ENCODE measurements at places on chromosomes 12 and 14.
A peak's percentile ranks its signal among the peaks of the same experiment; 100 is the strongest.

- no peak for DNase-seq
Measured at GRCh38 chr12:100017056-100017455, 32.3 kb upstream of the ANKS1B start.

DNA sequence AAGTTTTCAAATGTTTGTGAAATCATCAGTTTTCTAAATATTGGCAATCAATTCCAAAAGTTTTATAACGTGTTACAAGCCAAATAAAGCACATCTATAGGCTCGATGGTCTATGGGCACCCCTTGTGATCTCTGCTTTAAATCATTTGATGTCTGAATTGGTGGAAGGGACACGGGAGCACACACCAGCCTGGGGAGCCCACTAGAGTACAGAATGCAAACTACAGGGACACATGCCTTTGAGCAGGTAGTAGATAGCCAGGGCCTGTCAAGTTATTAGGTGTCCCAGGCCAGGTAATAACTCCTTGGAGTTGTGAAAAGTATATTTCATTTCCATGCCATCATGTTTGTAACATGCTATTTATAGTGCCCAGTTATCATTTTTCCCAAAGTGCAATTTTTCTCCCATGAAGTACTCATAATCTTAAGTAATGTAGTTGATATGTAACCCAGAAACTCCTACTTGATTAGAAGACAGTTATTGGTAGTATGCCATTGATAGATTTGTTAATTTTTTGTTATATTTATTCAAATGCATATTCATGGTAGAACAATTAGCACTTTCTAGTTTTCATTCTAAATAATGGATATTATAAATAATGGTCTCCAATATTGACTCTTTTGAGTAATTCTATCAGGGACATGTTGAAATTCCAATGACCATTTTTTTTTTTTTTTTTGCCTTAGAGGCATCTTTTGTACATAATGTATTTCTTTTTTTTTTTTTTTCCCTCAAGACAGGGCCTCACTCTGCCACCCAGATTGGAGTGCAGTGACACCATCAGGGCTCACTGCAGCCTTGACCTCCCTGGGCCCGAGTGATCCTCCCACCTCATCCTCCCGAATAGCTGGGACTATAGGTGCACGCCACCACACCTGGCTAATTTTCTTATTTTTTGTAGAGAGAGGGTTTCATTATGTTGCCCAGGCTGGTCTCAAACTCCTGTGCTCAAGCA is 96.9 kb upstream of the FGD4 start:
- peak; percentile 21 for DNase-seq

GRCh38 chr12:1560704-1561103 is 33.7 kb downstream of the FBXL14 start:
- no peak for DNase-seq

GRCh38 chr12:104834607-104835006 is 123.5 kb downstream of the SLC41A2 start:
- DNase-seq, result no peak

DNA sequence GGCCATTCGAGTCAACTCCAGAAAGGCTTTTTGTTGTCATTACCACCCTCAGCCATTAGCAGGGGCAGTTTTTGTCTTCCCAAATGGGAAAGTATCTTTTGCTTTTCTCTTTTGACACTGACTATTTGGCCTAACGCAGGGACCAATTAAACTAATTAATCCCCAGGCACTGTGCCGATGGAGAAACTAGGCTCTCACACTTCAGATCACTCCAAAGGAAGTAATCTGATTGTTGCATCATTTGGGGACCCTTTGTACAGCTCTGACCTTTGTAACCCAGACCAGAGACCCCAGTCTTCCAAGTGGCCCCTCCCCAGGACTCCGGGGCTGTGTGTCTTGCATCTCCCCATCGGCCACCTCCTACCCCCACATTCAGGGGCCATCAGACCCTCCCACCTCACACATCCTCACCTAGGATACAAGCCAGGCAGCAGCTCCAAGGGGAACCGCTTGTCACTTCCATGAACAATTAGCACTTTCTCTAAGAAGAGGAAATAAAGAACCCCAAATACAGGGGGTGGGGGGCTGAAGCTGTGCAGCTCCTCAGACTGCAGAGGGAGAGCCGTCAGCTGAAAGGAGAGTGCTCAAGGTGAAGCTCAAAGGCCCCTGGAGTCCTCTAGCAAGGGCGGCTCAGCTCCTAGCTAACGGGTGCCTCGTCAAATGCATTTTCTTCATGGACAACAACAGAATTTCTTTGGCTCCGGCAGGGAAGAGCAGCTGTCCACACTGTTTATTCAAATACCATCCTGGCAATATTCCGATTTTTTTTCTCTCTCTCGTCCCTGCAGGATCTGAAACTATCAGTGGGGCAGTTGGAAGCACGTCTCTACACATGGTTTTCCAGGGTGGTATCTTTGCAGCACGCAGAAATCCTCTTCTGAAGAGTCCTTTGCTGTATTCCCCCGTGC is 64.3 kb upstream of the DIO3 start:
- no peak for DNase-seq

- no peak for DNase-seq
Measured at GRCh38 chr12:26188127-26188526, 7.2 kb upstream of the SSPN start.

- no peak for DNase-seq
Measured at GRCh38 chr12:131364903-131365820, 345.7 kb upstream of the SFSWAP start.

DNA sequence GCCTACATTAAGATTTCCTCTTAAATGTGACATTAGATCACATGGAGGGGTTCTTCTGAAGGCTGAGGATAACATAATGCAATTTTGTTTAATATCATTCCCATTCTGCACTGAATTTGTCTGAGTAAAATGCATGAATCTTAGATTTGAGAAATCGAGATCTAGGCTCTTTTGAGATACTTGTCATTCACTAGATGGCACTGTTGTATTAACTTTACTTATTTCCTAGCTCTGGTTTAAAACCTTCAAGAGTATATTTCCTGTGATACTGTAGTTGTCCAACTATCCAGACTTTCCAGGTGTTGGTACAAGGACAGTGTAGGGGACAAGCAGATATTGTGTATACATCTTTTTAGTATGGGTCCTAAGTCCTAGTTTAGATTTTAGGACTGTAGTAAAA is 91.7 kb upstream of the SEL1L start:
- no peak for DNase-seq

DNA sequence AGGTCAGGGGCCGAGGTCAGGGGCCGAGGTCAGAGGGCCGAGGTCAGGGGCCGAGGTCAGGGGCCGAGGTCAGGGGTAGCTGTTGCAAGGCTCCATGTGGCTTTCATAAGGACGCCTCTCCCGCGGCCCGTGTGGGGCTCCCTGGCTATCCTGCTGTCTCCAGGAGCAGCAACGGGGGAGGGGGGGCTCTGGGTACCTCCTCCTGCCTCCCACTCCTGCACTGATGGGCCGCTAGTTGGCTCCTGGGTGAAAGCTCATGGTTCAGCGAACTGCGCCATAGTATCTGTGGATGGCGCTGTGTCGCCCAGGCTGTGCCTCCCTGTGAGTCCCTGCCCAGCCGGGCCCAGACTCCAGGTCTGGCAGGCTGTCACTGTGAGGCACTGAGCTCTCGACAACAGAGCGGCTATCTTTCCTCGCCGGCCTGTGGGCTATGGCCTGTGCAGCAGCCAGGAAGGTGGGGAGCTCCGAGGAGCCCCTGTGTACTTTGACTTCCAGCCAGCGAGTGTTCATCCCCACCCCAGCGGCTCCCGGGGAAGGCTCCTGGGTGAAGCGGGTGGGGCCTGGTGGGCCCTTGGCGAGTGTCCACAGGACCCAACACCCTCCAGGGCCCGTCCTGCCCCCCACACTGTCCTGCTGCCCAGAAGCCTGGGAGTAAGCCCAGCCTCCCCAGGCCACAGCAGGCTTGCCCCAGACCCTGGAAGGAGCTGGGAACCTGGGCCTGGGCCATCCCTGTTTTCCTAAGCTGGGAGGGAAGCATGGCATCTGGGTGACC is 8.1 kb downstream of the RFLNA start:
- DNase-seq, result no peak

DNA sequence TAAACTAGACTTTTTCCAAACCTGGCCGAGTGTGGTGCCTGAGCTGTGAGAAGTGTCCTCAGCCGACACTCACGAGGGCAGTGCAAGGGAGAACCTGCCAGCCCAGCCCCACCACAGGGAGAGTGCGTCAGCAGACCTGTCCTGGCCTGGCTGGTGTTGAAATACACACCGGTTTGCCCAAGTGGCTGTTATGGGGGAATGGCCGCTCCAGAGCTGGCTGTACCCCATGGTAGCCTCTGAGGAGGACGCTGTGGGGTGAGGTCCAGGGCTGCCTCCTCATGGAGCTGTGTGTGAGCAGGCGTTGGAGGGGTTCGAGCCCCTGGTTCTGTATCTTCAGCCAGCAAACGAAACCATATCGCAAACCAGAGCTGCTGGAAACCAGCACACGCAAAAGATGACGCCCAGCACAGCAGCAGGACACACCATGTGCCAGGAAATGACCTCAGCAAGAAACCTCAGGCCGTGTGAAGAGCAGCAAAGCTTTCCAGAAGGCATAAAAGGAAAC is 9.4 kb downstream of the ANKRD9 start:
- DNase-seq, result no peak

DNA sequence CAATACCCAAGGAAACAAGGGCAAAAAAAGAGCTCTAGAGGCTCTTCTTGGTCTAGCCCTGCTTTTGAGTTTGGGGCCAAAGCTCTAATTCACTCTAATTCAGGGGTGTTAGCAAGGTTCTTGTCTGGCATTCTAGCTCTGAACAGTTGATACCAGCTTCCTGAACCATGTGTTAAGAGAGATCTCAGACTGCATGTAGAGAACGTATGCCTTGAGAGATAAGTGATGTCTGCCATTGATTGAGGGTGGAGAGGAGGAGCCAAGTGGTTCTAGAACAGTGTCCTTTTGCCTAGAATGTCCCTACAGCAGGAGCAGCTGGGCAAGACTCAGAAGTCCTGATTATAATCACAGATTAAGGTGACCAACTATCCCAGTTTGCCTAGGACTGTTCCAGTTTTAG is 18.2 kb upstream of the POC1B start:
- DNase-seq, result no peak

GRCh38 chr14:68390741-68391140 is 402.1 kb downstream of the ZFP36L1 start:
- DNase-seq, result no peak

DNA sequence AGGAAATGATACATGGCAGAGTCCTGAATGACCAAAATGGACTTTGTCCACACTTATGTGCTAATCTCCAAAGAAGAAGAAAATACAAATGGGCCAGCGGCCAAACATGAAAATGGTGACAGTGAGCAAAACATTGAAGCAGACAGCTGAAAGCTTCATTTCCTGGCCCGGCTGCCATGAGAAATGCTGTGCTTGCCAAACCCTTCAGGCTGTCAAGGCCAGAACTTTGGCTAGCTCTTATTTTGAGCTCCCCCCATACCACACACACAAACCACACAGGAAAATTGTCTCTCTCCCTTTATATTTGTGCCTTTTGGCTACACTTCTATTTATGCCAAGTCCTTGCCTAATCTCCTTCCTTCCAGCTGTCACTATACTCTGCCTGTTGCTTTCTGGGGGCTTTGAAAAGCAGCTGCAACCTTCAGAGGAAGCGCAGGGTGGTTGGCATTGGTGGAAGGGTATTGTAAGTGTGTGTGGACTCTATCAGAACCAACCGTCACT is 323.8 kb downstream of the RAD51B start:
- DNase-seq, result no peak

- no peak for DNase-seq
Measured at GRCh38 chr14:23401291-23401690, 6.8 kb downstream of the MYH6 start.

- DNase-seq, result no peak
Measured at GRCh38 chr12:70962226-70962794, 41.8 kb upstream of the PTPRR start.

DNA sequence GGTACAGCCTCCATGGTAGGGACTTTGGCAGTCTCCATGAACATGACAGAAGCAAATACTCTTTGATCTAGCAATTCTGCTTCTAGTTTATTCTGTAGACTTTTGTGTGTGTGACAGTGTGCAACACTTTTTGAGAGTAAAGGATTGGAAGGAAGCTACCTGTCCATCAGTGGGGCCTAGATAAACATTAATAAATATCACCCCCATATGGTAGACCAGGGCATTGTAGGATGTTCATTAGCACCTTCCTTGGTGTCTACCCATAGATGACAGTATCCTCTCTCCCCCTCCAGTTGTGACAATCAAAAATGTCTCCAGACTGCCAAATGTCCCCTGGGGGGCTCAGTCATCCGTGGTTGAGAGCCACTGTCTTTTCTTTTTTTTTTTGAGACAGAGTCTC is 10.8 kb downstream of the SNRNP35 start:
- DNase-seq, result no peak

DNA sequence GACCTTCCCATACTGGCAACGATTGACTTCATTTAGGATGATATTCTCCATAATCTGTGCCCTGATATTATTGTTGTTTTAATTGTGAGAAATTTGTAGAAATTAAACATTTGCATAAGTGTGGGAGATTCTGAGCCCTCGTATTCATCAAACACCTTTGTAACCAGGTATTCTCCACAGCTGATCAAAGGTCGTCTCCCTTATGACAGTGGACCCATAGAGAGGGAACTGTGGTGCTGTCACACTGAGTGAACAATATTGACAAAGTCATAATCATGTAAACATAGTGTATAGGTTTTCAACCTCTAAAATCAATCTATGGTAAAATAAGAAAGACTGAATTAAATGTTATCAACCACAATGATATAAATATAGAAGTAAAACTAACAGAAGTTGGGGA is 14.9 kb upstream of the PLEKHG3 start:
- no peak for DNase-seq

DNA sequence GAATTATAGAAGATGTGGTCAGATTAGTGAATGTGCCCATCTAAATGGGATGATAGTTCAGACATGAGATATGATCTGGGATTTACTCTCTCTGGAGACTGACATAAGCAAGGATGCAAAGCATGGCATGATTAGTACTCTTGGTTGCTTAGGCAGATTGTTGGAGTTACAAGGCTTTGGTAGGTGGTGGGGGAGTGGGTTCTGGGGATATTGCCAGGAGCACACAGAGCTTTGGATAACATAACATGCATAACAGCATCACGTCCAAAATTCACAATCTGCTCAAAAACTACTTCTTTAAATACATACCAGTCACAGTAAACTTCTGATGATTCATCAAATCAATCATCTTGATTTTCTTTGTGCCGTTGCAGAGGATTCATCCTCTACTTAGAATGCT is 287.4 kb downstream of the ACSS3 start:
- no peak for DNase-seq

DNA sequence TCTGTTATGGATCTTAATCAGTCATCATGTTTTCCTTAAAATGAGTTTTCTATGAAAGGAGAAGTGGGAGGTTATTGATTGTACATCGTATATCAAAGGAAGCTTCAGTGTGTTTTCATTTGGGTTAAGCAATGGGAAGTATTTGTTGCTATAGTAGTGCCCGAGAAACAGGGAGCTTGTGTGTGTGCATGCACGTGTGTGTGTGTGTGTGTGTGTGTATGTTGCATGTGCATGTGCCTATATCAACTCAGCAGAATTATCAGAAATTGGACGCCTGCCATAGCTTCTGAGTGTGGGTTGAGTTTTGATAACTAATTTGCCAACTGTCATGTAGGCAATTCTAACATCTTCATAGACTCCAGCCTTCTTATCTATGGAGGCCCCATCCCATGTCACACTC is 246.1 kb upstream of the CRY1 start:
- DNase-seq, result no peak
